ENCODE measurements at places on chromosomes 1 and 21.

- no peak for DNase-seq
Observed at GRCh38 chr21:17506951-17507350, 5.9 kb upstream of the CXADR start.

GRCh38 chr1:37472281-37472680 lies 2.1 kb upstream of the ZC3H12A start:
- DNase-seq = no peak

DNA sequence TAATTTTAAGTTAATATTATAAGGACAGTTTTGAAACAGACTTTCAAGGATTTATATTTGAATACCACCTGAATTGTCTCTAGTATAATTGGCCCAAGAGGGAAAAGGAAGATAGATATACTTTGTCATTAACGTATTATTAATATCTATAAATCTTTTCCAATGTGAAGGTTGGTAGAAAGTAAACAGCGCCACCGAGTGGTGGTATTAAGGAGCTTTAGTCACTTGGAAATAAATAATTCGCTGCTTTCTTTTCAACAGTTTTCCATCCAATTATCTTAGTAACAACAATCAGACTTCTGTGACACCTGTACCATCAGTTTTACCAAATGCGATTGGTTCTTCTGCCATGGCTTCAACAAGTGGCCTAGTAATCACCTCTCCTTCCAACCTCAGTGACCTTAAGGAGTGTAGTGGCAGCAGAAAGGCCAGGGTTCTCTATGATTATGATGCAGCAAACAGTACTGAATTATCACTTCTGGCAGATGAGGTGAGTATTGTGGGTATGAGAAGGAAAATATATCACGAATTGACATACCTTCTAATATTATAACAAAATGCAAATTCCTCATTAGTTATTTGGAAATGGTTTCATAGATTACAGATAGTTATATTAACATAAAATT lies 37.7 kb downstream of the SH3GLB1 start:
- peak; percentile 41 for DNase-seq

- no peak for DNase-seq
Observed at GRCh38 chr21:46110499-46111192, 12.7 kb downstream of the COL6A2 start.

DNA sequence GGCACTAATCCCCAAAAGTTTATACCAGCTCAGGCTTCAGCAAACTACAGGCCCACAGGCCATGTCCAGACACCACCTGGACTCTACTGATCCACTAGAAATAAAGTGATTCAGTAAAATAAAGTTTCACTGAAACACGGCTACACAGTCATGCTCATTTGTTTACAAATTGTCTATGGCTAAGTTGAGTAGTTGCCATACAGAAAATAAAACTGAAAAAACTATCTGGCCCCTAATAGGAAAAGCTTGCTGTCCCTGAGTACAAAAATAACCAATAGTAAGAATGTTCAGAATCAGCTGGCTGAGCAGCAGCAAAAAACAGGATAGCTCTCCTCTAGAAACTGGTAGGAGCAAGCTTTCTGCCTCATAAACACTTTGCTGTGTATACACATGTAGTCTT lies 221.5 kb downstream of the RERE start:
- DNase-seq = no peak

DNA sequence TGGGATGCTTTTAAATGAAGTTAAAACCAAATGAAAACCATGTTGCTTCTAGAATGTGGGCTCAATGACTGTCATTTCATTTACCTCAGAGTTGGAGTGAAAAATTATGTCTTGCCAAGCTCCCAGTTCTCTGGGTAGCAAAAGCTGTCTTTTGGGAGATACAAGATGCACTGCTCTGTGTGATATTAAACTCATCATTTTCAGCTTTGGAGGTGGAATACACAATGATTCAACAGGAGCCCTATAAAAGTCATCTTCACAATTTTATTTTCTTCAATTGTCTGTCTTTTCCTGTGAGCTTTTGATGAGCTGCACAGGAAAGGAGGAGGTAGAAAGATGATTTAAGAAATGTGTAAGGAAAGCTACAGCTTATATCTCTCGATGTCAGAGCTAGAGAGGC lies 120.3 kb upstream of the SPATA6 start:
- DNase-seq = no peak

GRCh38 chr1:17475752-17476151 lies 36.3 kb upstream of the RCC2 start:
- DNase-seq = no peak

GRCh38 chr1:168613038-168613451 lies 36.6 kb downstream of the XCL1 start:
- no peak for DNase-seq

GRCh38 chr21:9753943-9754342 lies 767.4 kb upstream of the TPTE start:
- DNase-seq = no peak

DNA sequence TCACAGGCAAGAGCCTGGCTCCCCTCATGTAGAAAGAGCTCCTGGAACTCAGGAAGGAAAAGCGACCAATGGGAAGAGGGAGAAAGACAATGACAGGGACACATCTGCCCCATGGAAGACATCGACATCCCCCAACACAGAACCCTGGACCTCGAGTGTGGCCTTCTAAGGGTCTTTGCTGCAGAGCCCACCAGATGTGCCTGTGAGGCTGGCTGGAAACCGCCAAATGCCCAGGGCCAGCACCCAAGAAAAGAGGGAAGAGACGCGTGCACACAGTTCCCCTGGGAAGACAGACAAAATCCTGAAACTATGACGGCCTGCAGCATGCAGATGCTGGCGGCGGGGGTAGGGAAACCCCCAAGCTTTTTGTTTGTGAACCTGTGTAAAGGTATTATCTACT lies 36.4 kb upstream of the ADARB1 start:
- no peak for DNase-seq

- DNase-seq = no peak
Observed at GRCh38 chr1:35361638-35362037, 93.1 kb downstream of the ZMYM4 start.
